ENCODE measurements at places on chromosomes 5 and 9.
A peak's percentile ranks its signal among the peaks of the same experiment; 100 is the strongest.

DNA sequence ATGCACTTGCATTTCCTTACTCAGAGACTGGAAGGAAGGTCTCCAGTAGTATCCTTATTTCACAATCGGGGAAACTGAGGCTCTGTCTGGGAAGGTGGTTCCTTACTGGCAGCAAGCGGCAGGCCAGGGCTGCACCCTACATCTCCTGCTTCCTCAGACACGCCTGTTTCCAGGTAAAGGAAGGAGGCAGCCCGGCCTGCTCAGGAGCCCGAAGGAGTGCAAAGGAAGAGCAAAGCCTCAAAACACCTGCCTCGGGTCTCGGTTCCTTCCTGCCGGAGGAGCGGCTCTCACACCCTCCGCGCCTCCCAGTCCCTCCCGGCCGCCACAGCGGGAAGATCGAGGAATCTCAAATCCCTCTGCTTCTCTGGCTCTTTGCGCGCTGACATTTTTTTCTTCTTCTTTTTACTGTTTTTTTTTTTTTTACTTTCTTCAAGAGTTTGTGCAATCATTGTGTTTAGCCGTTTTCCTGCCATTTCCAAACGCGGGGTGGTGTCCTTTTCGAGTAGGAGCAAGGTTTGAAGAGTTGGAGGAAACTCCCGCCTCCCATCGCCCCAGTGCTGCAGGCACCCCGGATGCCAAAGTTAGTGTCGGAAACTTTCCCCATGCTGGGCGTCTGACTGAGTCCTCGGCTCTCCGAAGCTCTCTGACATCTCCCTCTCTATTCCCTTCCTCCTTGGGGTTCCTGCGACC is 1.0 kb downstream of the GGTA1 start:
- DNase-seq, result no peak

DNA sequence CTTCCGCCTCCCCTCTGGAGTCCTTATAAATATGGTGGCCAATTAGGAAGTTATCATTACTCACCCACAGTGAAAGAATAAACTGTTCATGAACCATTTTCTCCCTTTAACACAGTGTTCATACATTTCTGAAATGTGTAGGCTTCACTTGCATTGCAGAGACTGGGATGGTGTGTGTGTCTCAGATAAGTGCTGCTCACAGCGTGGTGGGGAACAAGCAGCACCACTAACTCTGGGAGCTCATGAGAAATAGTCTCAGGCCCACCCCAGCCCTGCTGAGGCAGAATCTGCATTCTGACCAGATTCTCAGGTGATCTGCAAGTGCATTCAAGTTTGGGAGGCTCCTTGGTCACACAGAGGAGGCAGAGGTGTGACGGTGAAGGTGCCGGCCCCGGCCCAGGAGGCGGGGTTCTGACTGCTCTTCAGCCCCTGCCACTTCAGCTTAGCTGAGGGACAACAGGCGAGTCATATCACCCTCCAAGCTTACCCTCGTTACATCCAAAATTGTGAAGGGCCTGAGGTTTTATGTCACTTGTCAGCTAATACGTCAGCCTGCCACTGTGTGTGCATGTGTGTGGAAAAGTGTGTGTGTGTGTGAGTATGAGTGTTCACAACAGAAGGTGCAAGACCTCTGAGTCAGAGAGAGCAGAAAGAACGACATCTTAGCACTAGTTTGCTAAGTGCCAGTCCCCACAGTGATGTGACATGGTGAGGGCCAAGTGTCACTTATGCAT is 34.7 kb downstream of the DAP start:
- no peak for DNase-seq

DNA sequence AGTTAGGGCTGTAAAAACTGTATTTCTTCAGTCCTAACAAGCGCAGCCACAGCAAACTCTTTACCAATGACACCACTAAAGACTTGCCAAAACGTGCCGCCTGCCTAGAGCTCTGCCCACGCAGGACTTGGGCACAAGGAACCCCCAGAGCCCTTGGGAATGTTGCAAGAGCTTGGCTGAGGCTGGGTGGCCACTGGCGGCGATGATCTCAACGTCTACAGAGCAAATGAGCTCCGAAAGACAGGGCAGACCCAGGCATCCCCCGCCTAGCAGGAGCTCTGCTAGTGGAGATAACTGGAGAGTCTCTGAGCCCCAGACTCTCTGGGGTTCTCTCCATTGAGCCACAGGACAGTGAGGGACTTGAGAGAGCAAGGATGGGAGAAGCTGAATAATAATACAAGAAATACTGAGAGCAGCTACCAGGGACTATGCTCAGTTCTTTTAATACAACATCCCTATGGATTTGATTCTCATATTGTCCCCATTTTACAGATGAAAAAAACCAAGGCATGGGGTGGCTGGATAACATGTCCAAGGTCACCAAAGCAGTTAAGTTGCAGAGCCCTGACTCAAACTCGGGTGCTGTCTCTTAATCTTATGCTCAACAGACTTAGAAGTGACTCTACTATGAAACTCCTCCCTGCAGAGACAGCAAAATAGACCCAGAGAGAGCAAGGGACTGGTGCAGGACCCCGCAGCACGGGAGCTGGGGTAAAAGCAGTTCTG is 32.5 kb downstream of the SHB start:
- DNase-seq, result no peak

DNA sequence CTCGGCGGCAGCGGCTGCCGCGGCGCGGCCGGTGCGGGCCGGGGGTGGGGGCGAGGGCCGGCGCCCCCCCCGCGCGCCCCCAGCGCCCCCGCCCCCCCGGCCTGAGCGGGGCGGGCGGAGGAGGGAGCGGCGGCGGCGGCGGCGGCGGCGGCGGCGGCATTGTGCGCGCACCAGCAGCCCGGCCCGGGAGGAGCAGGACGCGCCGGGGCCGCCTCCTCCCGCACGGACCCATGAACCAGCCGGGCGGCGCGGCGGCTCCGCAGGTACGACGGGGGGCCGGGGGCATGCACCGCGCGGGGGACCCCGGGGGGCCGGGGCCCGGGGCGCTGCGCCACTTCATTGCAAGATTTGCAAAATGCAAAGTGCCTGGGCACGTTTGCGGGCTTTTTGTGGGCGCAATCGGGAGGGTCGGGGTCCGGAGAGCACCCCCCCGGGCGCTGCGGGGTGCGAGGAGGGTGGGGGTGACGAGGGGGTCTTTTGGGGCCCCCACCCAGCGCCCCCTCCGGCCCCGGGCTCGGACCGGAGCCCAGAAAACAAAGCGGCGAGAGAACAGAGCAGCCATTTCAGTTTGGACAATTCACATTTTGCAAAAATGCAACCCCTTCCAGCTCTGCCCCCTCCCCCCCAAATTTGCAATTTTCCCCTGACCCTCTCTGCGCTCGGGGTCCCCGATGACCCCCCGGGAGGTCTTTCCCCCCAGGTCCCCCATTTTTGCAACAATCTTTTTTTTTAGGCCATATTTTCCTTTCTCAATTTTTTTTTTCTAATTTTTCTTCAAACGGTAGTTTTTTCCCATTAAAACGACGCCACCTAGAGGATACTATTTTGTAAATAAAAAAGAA is at the start of gene ZNF618:
TSS of gene ZNF618 (plus strand) at position 159 of the 842 bp plus-strand sequence. CDS start at position 231, 72 bp downstream.
- DNase-seq, result no peak

DNA sequence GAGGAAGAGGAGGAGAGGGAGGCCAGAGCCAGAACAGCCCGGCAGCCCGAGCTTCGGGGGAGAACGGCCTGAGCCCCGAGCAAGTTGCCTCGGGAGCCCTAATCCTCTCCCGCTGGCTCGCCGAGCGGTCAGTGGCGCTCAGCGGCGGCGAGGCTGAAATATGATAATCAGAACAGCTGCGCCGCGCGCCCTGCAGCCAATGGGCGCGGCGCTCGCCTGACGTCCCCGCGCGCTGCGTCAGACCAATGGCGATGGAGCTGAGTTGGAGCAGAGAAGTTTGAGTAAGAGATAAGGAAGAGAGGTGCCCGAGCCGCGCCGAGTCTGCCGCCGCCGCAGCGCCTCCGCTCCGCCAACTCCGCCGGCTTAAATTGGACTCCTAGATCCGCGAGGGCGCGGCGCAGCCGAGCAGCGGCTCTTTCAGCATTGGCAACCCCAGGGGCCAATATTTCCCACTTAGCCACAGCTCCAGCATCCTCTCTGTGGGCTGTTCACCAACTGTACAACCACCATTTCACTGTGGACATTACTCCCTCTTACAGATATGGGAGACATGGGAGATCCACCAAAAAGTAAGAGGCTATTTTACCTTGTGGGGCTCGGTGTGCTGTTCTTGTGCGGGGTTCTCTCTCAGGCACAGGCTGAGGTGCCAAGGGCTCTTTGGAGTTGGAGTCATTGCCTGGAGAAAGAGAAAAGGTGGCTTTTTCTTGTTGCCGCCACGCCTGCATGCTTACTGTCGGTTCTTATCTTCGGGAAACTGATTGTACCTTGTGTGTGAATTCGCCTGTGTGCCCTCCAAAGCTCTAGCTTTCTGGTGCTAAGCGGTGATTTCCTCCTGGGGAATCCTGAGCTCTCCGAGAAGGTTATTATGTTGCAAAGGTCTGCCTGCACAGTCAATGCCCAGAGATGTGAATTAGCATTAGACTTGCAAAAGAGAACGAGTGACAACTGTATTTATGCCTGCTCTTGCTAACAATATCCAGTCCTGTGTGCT is at the start of gene ISL1:
TSS of gene ISL1 (plus strand) at position 318 of the 991 bp plus-strand sequence. CDS start at position 542, 224 bp downstream.
- peak; percentile 86 for DNase-seq

GRCh38 chr5:127375544-127376091 is 85.0 kb downstream of the MEGF10 start:
- no peak for DNase-seq

DNA sequence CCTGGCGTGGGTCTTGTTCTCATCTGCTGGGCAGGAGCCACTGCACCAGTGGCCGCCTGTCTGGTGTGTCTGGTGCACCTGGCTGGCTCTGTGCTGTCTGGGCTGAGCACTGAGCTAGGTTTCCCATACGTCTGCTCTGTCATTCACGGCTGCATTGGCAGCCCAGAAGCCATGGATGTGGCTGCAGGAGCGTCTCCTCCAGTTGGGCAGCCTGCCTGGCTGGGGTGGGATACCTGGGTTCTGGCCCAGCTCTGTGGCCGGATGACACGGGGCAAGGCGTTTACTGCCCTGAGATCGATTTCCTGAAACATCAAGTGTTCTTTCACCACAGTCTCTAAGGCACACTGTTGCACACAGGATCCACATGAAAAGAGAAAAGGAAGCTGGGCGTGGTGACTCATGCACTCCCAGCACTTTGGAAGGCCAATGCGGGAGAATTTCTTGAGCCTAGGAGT is 25.5 kb upstream of the SLC25A51 start:
- no peak for DNase-seq

DNA sequence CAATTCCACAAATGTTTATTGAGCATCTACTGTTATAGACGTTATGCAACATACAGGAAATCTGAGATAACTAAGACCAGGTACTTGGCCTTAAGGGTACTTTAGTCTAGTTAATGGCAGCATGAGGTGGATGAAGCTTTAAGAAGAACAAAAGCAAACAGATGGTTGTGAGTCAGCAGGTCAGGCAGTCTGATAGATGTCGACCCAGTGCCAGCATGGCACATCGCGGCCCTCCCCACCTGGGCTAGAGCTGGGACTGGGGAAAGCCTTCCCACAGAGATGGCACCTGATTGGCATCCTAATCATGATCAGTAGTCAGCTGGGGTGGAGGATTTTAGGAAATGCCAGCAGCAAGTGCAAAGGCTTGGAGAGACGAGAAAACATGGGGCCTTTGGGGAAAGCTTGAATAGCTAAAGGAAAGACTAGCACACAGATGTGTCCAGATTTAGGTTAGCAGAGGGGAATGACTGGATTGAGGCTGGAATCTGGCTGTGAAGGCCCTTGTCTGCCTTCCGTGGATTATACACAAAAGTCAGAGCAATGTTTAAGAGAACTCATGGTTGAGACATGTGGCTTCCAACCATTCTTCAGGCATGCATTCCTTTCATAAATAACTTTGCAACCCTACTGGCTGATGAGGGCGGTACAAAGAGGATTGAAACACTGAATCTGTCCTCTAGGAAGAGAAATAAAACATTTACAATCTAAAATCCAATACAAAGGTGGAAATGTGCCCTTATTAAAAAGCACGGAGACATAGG is 395.4 kb upstream of the WWC1 start:
- DNase-seq, result no peak

- no peak for DNase-seq
These were observed 66.0 kb upstream of the GNA14 start for GRCh38 chr9:77714077-77714549.

- DNase-seq, result no peak
These were observed 129.6 kb downstream of the EPB41L4A start for GRCh38 chr5:112289465-112289864.

DNA sequence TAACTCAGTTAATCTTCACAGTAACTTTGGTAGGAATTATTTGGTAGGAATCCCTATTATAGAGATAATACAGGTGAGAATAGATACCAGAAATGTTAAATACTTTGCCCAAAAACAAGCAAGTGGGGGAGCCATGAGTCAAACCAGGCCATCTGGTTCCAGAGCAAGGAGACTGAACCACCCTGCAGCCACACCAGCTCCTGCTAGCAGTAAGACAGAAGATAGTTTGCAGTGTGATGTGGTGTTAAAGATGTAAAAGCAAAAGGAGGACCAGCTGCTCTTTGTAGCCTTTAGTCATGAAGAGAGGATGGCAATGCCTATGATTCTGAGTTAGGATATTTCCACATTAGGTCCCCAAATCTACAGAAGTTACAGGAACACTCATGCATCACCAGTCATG is 101.4 kb downstream of the PRKACG start:
- DNase-seq, result no peak

DNA sequence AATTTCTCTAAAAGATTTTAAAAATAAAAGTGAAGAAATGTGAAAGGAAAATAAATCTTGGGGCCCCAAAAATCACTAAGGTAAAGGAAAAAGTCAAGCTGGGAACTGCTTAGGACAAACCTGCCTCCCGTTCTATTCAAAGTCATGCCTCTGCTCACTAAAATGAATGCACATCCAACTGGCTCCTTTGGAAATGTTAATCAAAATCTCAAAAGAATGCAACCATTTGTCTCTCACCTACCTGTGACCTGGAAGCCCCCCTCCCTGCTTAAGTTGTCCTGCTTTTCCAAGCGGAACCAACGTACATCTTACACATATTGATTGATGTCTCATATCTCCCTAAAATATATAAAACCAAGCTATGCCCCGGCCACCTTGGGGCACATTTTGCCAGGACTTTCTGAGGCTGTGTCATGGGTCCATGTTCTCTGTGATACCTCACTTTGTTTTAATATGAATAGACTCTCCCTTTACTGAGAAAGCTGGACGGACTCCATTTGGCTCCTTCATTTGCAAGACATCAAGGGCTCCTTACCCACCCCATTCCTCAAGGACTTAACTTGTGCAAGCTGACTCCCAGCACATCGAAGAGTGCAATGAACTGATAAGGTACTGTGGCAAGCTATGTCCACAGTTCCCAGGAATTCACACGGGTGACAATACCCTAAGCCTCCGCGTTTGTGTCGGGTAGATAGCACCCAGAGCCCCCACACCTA is 164.3 kb downstream of the SMC2 start:
- no peak for DNase-seq

GRCh38 chr5:137292461-137293027 is 206.6 kb downstream of the SPOCK1 start:
- DNase-seq, result no peak

DNA sequence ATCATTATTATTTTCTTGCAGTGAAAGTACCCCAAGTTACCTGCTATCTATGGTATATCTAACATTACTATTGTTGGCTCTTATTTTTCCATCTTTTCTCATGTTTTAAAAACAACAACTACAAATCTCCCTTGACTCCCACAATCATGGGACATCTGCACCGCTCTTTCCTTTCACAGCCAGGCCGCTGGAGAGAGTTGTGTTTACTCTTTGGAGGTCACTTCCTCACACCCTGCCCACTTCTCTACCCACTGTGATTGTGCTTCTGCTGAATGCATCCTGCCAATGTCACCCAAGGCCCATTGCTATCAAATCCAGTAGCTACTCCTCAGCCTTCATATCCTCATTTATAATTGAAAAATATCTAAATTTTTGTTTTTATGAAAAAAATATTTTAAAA is 29.7 kb downstream of the SLC28A3 start:
- DNase-seq, result no peak
